ENCODE measurements at places on chromosomes 16 and 17.
A peak's percentile ranks its signal among the peaks of the same experiment; 100 is the strongest.

GRCh38 chr16:22006636-22007035 is 1.3 kb upstream of the MOSMO start:
- no peak for DNase-seq

DNA sequence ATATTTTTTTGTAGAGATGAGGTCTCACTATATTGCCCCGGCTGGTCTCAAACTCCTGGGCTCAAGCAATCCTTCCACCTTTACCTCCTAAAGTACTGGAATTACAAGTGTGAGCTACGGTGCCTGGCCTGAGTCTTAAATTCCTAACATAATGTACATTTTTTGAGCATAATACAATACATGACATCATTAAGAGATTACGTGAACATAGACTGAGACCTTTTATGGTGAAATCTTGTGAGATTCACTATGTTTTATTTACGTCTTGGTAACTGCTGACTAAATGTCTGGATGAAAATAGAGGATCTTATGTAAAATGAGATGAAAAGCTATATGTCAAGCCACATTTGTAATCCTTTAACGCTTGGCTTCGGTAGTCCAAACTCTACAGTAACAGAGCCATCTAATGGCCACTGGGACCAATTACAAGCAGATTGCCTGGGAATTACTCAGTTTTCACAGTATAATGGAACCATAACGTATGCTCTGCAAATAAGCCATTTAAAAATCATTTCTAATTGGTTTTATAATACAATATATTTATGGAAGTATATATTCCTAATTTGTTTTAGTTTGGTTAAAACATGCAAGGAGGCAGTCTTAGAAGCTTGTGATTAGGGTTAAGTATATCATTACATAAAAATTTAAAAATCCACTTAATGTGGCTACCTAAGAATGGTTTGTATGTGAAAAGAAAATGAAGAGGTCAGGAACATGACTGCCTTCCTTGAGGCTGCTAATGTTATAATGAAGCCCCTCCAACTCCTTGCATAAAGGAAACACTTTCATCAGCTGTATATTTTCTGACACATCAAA is 8.1 kb upstream of the EFCAB13 start:
- DNase-seq: peak; percentile 55

DNA sequence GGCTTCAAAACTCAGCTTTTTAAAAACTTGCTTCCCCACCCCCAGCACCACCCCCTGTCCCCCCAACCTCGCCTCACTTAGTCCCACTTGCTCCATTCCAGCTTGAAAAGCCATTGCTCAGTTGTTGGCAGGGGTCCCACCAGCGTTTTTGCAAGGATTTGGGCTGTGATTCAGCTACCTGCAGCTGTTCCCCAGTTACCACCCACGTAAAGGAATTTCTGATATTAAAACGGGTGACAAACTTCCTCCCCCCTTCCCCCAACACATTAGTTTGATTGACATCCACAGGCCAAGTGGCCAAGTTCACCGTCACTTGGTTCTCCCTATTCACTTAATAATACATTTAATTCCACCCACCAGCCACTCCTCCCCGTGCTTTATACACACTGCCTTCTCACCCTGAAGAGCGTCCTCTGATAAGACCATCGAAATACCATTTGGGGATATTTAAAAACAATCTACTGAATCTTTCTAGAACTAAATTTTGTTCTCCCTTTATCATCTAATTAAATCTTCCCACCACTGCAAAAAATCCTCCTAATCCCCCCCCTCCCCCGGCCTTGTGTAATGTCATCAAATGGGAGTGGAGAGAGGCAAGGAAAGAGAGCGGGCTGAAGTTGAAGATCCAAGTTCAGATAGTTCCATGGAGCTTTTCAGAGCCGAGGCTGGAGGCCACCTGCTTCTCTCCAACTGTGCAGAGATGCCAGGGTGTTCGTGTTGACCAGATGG is 55.1 kb downstream of the SOX9 start:
- no peak for DNase-seq

GRCh38 chr17:34424814-34425491 is 61.9 kb upstream of the CCL1 start:
- no peak for DNase-seq

GRCh38 chr16:88003316-88003715 is 52.1 kb downstream of the BANP start:
- no peak for DNase-seq

GRCh38 chr17:61554209-61554608 is 36.8 kb downstream of the NACA2 start:
- DNase-seq: no peak

DNA sequence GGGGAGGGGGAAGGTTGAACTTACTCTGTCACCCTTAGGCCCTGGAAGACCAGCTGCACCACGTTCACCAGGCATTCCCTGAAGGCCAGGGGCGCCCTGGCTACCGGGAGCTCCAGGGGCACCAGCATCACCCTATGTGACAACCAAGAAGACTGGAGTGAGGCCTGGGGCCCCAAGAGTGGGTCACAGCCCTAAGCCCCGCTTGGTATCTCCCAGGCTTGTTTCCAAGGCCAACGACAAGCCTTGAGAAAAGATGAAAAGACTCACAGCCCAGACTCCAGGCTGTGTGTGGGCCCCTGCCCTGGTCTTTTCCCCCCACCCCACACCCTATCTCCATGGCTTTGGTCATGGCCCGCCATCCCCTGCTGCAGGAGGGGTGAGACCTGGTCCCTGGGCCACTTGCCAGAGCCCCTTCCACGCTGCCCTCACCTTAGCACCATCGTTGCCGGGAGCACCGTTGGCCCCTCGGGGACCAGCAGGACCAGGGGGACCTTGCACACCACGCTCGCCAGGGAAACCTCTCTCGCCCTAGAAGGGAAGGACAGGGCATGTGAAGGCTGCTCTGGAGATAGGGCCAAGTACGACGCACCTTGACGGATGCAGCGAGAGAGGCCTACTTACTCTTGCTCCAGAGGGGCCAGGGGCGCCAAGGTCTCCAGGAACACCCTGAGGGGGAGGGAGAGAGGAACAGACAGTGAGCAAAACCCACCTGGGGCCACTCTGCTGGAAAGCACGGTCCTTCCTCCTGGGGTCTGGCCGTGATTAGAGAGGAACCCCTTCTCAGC is 9.9 kb downstream of the COL1A1 start:
- no peak for DNase-seq

DNA sequence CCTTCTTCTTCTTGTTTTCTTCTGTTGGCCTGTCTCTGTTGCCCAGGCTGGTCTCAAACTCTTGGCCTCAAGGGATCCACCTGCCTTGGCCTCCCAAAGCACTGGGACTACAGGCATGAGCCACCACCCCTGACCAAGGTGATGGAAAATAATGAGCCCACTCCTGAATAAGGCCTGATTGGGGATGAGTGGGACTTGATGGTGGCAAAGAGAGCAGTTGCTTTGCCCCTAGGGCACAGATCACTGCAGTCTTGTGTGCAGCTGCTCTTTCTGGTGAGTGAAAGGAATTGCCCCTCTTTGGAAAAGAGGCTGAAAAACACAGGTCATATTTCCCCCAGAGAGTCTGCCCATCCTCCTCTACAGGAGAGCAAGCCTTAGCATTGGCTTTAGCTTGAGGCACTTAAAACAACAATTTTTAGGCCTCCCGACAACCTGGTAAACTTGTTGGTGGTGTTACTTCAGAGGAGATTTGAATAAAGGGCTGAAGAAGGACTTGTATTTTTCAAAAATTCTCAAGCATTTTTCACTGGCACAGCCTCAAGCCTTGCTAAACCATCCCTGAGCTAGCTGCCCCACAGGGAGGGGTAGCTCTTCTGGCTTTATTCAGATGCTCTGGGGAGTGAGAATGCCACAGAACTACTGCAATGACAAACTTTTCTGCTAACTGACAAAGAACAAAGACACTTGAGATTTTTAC is 6.1 kb upstream of the PDP2 start:
- no peak for DNase-seq

- DNase-seq: no peak
These were observed at the start of gene HBM for GRCh38 chr16:165539-166374. TSS of gene HBM (plus strand) at chr16:165978. CDS start at chr16:165998, 20 bp downstream.

DNA sequence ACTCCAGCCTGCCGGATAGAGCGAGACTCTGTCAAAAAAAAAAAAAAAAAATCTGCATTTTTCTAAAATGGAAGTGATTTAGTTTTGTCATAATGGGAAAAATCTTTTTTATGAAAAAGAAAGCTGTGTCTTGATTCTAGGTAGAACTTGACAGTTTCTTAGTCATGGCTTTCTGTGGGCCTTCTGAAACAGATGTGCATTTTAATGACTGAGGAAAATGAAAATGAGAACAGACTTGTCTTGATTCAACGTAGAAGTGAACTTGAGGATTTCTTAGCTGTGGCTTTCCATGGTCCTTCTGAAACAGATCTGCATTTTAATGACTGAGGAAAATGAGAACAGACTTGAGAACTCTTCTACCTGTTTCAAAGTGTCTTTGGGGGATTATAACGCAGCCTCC is 171.7 kb downstream of the VPS53 start:
- no peak for DNase-seq

DNA sequence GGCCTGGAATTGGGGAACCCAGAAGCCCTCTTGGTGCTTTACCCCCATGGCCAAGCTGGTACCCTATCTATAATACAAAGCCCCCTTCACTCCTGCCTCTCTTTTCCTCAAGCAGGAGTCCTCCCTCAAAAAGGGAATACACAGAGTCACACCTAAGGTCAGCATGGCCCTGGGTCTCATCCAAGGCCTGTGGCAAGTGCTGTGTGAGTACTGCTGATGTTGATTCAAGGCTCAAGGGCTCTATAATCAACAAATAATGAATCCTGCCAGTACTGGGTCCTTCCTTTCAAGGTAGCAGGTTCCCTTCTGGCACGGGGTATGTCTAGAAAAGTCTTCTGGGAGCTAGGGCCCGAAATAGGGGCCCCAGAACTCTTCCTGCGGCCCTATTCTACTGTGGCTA is 187.3 kb downstream of the CYB561 start:
- no peak for DNase-seq

- no peak for DNase-seq
These were observed 1.9 kb downstream of the ENDOV start for GRCh38 chr17:80416940-80417293.

- DNase-seq: no peak
These were observed 269.0 kb downstream of the WWOX start for GRCh38 chr16:78368121-78369102.

- DNase-seq: no peak
These were observed 381.7 kb downstream of the ZFHX3 start for GRCh38 chr16:72666267-72666666.

DNA sequence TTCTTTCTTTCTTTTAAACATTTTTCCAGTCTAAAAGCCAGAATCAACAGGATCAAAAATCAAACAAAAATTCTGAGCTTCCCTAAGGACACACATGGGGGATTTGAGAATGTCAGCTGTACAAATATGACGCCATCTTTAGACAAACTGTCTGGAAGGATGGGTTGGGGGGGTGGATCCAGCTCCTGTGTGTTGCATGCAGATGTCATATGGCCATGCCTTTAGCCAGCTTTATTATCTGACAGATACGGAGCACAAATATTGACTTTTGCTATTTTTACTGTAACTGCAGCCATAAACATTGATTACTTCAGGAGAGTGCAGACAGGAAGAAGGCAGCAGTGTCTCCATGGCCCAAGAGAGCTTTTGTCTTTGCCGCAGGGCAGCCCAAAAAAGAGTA is 279.4 kb upstream of the ELAC2 start:
- DNase-seq: peak; percentile 77

GRCh38 chr17:7922845-7923628 is 6.6 kb downstream of the KCNAB3 start:
- DNase-seq: peak; percentile 77

DNA sequence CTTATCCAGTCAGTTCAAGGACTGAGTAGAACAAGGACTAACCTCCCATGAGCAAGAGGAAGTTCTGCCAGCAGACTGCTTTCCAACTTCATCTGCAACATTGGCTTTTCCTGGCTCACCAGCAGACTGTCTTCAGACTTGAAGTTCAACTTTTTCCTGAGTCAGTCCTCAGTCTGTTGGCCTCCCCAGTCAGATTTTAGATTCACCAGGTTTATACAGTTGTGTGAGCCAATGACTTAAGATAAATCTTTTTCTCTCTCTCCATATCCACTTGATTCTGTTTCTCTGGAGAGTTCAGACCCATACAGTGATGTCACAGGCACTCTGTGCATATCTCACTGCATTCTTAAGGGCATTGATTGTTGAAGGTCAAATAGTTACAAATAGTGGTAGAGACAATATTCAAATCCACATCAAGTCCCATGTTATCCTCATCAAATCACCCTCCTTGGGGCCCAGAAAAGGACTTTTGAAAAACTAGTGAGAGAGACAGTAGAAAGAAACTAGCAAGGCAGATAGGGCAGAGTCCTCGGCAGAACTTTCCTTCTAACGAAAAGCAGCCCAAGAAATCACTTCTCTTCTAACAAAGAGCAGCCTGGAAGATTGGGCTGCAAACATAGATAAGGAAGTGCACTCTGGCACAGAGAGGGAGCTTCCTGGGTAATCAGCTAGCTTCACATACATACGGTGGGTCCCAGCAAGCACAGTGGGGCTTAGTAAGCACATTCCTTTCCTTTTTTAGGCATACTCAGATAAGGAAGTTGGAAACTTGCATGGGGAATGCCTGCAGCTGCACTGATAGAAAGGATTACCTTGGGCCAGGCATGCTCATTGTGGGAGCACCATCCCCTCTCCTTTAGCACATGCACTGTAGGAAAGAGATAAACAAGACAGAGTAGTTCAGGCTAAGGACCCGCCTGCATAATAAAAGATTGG is 132.3 kb upstream of the FAM20A start:
- DNase-seq: no peak

DNA sequence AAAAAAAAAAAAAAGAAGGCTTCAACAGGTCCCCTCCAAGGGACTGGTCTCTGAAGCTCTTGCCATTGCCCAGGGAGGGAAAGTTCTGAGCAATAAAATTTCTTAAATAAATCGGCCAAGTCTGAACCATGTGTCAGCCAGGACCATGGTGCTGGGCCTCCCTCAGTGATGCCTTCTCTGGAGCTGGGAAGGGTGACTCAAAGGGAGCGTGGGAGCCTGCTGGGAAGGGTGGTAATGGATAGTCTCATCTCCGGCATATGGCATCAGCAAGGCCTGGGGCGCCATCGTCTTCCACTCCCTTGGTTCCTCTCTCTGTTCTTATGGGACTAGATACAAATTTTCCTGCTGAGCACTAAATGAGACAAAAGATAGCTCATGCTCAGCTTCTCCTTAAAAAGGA is 2.3 kb downstream of the VKORC1 start:
- DNase-seq: no peak

DNA sequence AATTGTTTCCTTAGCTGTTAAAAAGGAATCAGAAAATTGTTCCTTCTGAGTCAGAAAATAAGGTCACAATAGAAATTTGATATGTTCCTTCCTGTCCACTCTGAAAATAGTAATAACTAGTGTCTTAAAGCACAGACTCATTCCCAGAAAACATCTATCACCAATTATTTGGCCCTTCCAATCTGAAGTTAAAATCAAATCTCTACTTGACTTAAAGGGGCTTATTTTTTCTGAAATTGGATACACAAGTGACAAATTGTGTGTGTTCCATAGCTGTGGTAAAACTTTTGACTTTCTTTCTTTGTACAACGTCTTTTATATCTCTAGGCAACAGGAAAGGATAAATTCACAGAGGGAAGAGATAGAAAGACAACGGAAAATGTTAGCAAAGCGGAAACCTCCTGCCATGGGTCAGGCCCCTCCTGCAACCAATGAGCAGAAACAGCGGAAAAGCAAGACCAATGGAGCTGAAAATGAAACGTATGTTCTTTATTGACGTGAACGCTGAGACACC is 54.5 kb upstream of the MRC2 start:
- DNase-seq: no peak

All from NCI-H1930 (cell line).